Stimulated activated CD4-positive, alpha-beta T cell treated with anti-CD3 and anti-CD28 coated beads, TNF-alpha, amount 100 ng/mL, for 4 hours (primary cell): ENCODE measurements at places on chromosomes 1 and 21.

- DNase-seq, result no peak
Observed at GRCh38 chr1:233373226-233373625, 45.7 kb downstream of the MAP3K21 start.

- DNase-seq, result no peak
Observed at GRCh38 chr1:30588311-30589073, 134.9 kb downstream of the MATN1 start.

DNA sequence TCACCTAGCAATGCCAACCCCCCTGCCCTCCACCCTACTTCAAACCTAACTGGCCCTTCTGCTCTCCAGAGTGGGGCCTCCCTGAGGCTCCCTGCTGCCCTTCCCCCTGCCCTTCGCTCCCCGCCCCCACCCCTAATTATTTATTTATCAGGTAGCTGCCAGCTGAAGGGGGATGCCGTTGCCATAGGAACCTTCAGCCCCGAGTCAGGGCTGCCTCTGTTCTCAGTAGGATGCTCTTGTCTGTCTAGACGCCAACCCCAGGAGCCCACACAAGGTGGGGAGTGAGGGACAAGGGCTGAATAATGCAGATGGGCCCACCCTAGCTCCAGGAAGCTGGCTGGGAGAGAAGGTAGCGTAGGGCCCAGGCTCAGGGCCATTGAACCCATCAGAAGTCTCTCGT lies 41.1 kb downstream of the NKAIN1 start:
- DNase-seq, result no peak

GRCh38 chr1:119797606-119798005 lies 13.7 kb downstream of the REG4 start:
- DNase-seq, result no peak

GRCh38 chr1:160264795-160265307 lies 2.5 kb upstream of the DCAF8 start:
- no peak for DNase-seq

DNA sequence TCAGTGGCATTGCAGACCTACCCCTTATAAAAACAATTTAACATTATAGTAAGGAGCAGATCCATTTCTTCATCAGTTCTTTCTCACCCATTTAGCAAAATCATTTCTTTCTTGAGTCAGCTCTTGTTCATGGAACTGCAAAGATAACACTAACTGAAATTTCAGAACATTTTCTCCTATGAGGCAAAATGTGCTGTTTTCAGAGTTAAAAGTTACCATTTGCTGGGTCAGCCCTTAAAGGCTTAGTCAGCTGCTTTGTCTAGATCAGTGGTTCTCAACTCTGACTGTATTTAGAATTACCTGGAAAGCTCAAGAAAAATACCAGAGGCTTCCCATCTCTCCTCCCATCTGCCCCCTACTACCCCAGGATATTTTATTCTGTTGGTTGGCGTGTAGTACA lies 12.2 kb downstream of the METTL13 start:
- no peak for DNase-seq

DNA sequence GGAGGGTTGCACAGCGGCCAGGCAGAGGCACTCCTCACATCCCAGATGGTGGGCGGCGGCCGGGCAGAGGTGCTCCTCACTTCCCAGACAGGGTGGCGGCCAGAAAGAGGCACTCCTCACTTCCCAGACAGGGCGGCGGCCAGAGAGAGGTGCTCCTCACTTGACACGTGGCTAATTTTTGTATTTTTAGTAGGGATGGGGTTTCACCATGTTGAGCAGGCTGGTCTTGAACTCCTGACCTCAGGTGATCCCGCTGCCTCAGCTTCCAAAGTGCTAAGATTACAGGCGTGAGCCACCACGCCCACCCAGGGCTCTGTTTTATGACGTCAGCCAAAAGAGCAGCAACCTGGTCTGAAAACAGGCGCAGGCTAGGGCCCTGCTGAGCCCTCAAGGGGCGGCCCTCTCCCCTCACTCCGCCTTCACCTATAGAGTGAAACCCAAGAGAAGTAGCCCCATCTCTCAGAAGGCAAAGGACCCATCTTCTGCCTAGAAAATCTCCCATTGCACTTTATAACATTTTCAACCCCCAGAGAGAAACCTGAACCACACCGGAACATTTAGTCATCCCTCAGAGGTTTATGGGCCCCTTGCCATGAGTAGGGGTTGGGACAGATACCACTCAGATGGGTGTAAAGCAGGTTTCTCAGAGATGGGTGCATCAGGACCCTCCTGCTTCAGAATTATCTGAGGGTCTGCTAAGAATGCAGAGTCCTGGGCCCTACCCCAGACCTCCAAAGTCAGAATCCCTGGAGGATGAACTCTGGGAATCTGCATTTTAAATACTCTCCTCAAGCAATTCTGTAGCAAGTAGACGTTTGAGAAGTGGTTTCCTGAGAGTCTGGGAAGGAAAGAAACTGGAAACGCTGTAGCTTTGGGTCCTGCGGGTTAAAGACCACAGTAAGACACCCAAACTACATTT lies 40.8 kb downstream of the CDK18 start:
- DNase-seq, result no peak

DNA sequence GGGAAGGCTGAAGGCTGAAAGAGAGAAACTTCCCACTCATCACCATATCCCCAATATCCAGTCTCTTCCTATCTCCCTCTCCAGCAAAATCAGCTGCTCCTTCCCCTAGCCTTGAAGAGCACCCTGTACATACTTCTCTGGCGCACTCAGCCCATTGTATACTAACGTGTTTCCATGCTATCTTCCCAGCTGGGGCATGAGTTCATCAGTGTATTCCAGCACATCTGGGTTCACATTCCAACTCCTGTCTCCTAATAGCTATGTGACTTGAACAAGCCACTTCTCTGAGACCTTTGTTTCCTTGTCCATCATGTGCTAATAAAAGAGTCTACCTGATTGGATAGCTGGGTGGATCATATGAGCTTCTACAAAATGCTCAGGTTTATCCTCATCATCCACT lies 51.1 kb upstream of the OLIG2 start:
- DNase-seq, result no peak

GRCh38 chr1:100543640-100544039 lies 5.7 kb downstream of the GPR88 start:
- DNase-seq, result no peak

GRCh38 chr1:77373702-77374101 lies 91.9 kb downstream of the AK5 start:
- no peak for DNase-seq

- no peak for DNase-seq
Observed at GRCh38 chr1:972726-973458, 6.6 kb downstream of the PLEKHN1 start.
